ENCODE measurements at places on chromosomes 5 and 9.

DNA sequence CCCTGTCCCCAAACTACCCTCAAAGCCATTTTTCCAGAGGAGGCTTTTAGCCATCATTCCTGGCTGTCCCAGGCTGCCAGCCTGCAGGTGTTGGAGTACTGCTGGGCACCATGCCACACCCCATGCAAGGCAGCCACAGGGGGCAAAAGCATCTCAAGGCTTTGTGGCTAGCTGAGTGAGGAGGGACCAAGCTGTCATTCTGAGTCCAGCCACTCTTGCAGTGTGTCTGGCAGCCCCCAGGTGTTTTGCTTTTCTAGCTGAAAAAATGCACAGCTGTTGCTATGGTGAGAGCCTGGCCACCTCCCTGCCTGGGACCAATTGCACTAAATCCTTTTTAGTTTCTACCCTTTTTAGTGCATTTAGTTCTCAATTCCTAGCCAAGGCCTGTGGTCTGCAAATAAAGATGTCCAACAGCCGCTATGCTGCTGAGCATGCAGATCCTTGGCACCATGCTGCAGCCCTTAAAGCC, 50.4 kb upstream of the PTGS1 start:
- DNase-seq = peak; percentile 15

- DNase-seq = no peak
Observed at GRCh38 chr5:20224046-20224445, 236.0 kb upstream of the CDH18 start.

- no peak for DNase-seq
Observed at GRCh38 chr9:81729135-81729534, 39.8 kb upstream of the TLE1 start.

DNA sequence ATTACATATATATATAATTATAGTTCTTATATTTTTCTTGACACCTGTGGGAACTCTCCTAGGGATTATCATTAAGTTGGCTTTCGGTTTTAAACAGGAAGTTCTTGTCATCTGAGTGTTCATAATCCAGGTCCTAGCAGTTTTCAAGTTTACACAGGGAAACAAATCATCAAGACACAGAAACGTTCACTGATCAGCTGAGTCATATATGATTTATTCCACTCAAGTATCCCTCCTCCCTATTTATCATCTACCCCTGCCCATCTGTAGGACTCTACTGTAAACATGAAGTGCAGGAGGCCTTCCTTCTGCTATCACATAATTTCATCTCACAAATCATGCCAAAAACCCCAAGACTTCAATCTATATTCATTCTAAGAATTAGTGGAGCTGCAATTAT, 6.3 kb downstream of the SLC25A51 start:
- no peak for DNase-seq

GRCh38 chr9:37676411-37676830, 25.7 kb downstream of the FRMPD1 start:
- peak; percentile 61 for DNase-seq

DNA sequence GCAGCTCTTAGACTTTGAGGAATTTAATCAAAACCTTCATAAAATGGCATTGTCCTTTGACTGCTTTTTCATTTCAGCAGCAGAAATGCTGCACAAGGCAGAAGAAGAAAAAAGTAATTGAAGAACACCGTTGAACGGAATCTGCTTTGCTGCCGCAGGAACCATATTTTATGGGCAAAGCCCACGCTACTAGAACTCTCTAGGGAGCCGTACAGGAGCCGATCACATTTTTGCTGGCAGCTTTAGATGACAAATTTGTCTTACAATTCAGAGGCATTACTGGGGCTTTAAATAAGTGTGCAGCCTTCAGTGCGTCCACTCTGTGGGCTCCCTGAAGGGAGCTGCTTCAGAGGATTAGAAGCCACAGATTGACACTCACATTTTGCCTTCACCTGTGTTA, 5.4 kb downstream of the CFAP90 start:
- DNase-seq = no peak

GRCh38 chr9:134253606-134254205, 72.5 kb upstream of the RXRA start:
- DNase-seq = no peak

- DNase-seq = no peak
Observed at GRCh38 chr5:112491257-112491656, 72.2 kb upstream of the EPB41L4A start.

DNA sequence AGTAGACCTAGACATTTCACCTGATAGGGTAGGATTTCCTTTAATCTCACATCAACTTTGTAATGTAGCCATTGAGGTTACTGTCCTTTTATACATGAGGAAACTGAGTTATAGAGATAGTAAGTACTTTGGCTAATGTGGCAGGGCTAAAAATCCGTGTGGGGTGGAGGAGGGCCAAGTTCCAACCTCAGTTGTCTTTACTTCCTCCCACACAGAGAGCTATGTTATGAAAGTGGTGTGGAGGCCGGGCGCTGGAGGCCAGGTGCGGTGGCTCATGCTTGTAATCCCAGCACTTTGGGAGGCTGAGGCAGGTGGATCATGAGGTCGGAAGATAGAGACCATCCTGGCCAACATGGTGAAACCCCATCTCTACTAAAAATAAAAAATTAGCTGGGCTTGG, 173.3 kb downstream of the PALM2AKAP2 start:
- DNase-seq = no peak

GRCh38 chr5:135740475-135740874, 94.0 kb upstream of the SLC25A48 start:
- DNase-seq = no peak

DNA sequence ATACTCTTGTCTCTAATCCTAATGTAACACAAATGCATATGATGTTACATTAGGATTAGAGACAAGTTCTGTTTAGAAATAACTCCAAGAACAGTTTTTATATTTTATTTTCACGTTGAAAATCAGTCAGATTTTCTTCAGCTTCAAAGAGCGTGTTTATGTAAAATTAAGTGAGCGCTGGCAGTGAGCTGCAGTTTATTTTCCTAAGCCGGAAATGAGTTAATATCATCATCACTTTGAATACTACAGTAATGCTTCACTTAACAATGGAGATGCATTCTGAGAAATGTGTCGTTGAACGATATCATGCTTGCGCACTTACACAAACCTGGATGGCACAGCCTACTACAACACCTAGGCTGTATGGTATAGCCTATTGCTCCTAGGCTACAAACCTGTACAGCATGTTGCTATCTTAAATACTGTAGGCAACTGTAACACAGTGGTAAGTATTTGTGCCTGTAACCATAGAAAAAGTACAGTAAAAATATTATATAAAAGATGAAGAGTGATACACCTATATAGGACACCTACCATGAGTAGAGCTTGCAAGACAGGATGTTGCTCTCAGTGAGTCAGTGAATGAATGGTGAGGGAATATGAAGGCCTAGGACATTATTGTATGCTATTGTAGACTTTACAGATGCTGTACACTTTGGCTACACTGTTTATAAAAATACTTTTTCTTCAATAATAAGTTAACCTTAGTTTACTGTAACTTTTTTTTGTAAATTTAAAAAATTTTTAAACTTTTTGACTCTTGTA, 65.9 kb upstream of the C5orf46 start:
- no peak for DNase-seq
